ENCODE measurements at places on chromosomes 6 and 20.

- DNase-seq: no peak
Measured at GRCh38 chr20:5967469-5967868, 17.0 kb downstream of the MCM8 start.

DNA sequence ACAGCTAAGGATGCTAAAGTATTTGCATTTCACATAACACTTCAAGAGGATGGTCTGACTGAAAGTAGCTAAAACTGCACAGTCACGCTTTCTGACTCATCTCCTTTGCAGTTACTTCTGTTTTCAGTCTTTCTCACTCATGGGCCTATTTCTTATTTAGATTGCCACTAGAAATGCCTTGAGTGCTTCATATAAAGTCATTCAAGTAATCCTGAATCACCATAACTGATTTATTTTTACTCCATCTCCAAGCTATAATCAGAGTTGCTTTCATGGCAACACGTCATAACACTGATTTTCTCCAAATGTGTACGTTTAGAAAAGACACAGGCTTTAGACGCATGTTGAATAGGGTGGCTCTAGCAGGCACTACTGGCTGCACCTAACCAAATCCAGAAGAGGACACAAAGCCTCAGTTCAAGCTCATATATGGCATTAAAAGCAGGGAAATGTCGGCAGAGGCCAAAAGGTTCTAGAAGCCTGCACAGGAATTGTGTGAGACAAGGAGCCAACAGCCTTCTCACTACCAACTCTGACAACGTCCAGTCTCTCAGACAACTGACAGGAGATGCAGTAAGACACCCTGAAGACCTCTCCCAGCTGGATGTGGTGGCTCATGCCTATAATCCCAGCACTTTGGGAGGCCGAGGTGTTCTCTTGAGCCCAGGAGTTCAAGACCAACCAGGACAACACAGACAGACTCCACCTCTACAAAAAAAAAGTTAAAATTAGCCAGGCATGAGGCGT, 64.1 kb upstream of the BEND6 start:
- no peak for DNase-seq

DNA sequence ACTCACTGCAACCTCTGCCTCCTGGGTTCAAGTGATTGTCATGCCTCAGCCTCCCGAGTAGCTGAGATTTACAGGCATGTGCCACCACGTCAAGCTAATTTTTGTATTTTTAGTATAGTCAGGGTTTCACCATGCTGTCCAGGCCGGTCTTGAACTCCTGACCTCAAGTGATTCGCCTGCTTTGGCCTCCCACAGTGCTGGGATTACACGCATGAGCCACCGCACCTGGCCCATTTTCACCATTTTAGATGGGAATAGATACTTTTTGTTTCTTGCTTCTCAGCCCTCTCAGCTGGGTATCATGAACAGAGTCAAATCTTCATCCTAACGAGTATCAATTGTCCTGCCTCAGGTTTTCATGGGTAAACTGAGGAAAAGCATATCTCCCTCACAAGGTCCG, 235.0 kb downstream of the CDC5L start:
- no peak for DNase-seq

DNA sequence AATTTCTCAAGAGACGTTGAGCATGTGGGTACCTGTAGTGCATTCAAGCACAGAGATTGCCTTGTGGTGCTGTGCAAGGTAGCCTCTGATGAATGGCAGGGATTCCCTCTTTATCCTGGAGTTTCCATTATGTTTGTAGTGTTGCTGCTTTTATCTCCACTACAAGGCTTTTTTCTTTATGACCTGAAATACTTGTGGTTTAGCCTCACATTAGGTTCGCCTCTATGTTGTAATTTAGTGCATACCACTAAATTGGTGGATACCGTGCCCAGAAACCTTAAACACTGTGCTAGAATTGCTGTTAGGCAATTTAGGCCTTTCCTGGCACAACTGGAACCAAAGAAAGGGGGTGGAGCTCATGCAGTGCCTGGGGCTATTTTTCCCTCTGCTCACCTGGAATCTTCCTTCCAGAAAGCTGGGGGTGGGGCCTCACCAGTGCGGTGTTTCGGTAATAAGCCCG, 76.8 kb downstream of the NCOA7 start:
- no peak for DNase-seq

DNA sequence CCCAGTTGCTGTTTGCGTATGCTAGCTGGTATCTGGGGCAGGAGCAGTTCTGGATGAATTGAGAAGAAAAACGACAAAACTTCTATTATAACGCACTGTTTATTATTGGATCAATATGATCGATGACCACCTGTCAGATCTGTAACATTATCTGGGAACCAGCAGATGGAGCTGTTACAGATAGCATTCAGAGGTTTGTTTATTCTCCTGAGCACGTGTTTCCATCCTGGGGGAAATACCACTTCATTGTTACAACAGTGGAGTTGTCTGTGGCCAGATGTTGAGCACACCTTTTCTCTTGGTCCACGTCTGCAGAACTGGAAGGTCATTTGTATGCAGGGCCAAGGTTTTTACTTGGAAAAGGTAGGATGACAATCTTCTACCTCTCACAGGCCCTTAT, 16.0 kb upstream of the NKX2-2 start:
- no peak for DNase-seq

GRCh38 chr6:36443471-36444428, 950 bp downstream of the KCTD20 start:
- DNase-seq: no peak

DNA sequence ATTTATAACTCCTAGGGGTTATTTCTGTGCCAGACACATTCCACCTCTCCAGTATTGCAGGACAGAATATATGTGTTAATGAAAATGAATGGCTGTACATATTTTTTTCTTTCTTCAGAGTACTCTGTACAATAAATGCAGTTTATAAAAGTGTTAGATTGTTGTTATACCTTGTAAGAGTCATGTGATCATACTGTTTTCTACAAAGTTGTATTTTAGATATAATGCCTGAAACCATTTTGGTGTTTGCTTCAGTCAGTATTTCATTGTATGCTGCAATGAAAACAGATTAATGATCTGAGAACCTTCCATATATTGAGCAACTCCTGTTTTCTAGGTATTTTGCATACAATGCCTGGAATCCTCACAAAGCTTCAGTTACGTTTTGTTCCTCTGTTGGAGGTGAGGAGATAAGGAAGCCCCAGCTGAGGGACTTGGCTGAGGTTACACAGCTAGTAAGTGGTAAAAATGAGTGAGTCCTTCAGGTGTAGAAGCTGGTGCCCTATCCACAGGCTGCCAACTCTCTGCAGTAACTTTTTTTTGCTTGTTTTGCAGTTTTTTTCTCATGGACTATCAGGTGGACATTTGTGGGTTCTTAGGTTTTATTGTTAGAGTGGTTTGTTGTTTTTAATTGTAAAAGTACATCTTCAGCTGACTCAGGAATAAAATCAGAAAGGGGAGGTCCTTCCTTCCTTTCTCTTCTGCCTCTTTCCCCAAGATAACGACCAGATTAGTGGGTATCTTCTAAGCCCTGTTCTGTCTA, 11.6 kb downstream of the PDCD2 start:
- no peak for DNase-seq
